ENCODE measurements at places on chromosomes 1 and 21.

GRCh38 chr1:88783145-88783544, 99.1 kb downstream of the PKN2 start:
- DNase-seq: no peak

GRCh38 chr1:242524571-242525359, at the start of gene PLD5:
PLD5 (minus strand) TSS chr1:242524697.
- no peak for DNase-seq

DNA sequence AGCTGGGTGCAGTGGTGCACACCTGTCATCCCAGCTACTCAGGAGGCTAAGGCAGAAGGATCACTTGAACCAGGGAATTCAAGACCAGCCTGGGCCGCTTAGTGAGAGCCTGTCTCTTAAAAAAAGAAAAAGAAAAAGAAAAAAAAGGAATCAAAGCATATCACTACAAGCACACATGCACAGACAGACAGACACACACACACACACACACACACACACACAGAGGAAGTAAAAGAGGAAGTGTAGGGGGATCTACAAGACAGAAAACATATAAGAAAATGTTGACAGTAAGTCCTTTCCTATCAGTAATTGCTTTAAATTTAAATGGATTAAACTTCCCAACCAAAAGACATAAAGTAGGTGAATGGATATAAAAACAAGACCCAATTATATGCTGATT, 180.3 kb downstream of the FAF1 start:
- DNase-seq: no peak

DNA sequence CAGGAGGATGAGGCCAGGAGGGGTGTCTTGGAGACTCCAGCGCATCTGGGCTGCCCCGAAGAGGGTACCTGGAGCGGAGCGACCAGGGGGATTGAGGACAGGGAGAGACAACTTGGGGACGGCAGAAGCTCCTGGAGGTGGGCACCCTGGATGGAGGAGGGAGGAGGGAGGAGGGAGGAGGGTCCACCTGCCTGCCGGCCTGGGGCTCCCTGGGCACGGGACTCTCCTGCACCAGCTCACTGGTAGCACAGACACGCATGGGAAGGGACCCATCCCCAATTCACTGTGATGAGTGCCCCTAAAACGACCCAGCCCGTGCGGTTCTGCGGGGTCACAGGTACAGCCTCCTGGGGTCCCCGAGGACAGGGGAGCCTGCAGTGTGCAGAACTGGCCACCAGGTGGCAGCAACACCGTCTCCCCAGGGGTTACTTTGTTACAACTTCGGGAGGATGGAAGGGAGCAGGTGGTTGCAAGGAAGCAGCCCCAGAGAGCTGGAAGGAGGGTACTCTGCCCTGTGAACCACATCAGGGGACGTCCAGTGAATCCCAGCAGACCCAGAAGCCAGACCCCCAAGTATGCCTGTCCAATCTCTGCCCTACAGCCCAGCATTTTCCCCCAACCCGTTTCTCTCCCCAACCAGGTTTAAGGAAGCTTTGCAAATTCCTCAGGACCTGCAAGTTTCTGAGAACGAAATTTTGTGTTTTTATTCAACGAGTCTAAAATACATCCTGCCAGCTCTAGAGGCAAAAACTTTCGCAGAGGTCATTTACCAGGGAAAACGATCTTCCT, 482.4 kb downstream of the NPHP4 start:
- DNase-seq: no peak

DNA sequence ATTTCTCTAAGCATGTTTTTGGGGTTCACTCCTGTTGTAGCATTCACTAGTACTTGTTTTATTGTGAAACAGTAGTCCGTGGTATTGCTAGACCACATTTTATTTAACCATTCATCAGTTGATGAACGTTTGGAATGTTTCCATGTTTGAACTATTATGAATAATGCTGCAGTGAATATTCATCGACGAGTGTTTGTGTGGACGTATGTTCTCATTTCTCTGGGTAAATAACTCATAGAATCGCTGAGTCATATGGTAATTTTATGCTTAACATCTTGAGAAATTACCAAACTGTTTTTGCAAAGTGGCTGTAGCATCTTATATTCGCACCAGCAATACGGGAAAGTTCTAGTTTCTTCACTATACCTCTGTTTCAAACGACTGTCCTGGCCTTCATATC, 28.0 kb upstream of the KAZN start:
- no peak for DNase-seq

DNA sequence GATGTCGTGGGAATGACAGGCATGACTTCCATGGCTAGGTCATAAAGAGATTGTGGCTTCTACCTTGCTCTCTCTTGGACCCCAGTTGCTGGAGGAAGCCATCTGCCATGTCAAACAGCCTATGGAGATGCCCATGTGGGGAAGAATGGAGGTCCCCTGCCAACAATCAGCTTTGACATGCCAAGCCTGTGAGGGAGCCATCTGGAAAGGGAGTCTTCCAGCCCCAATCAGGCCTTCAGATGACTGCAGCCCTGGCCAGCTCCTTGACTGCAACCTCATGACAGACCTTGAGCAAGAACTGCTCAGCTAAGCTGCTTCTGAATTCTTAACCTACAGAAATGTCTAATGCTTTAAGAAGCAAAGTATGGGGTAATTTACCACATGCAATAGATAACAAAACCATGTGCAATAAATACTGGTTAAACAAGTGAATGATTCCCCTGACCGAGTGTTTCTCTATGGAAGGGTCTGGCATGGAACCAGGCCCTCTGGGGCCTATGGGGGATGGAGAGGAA, 187.1 kb downstream of the HIVEP3 start:
- no peak for DNase-seq

GRCh38 chr1:84855168-84855567, 37.8 kb downstream of the LPAR3 start:
- no peak for DNase-seq

DNA sequence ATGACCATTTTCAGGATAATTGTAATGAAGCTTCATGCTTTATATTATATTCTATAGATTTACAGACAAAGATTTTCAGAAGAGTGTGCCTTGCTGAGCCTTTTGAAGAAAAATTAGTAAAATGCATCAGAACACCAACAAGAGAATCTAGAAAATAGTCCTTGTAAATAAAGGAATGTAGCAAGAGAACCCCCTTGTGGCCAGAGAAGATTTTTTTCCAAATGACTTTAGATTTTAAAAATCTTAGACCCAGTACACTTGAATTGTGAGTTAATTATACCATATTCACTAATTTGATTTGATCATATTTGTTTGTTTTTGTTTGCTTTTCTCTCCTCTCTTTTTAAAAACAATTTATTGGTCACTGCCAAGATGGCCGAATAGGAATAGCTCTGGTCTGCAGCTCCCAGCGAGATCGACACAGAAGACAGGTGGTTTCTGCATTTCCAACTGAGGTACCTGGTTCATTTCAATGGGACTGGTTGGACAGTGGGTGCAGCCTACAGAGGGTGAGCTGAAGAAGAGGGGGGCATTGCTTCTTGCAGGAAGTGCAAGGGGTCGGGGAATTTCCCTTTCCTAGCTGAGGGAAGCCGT, 12.8 kb upstream of the IFI44L start:
- no peak for DNase-seq

DNA sequence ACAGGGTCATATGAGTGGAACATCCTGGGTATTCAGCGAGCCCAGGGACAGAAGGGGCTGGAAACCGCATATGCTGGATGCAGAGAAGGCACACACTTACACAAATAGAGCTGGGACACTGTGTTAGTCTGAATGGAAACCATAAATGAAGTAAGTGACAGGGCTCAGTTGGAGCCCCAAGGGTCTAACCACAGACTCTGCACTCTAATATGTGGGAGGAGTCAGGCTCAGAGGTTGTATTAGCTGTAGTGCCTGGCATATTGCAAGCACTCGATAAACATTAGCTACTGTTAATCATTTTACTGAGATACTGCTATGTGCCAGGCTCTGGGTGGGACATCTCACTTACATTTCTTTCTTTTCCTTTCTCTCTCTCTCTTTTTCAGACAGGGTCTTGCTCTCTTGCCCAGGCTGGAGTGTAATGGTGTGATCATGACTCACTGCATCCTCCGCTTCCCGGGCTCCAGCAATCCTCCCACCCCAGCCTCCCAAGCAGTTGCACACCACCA, 6.5 kb upstream of the OLIG1 start:
- DNase-seq: no peak

Data from NCI-H2081 treated with DMSO at 0.1 percent for 48 hours (cell line).